ENCODE measurements at places on chromosomes 6 and 20.

DNA sequence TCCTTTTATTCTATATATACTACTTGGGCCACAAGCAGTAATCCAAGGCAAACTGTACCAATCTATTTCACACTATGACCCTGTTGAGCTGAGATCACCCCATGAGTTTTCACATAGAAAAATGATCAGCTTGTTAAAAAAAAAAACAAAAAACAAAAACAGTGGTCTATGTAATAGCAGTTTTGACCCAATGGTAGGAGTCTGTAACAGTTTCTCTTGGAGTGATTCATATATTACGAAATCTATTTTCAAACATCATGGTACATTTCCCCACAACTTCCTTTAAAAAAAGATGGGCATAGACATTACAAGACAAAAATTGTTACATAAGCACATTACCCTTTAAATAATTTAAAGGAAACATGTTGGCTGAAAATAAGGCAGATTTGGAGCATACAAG is 78.1 kb downstream of the PRSS35 start:
- no peak for DNase-seq

GRCh38 chr6:1703923-1704322 is 94.2 kb downstream of the FOXC1 start:
- DNase-seq = no peak

DNA sequence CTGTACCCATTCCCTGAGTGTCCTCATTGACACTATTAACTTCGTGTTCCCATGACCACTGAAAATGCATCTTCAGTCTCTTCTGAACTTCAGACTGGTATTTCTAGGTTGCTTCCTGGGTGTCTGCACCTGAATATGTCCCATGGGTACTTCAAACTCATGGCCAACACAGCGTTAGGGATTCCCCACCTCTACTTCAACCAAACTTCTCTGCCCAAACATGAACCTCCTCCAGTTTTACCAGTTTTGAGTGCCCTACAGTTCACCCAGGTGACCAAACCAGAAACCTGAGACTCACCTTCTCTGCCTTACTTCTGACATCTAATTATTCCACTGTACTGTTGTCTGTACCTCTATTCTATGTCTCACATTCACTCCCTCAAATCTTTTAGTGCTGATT is 99.5 kb upstream of the SUPT3H start:
- no peak for DNase-seq

DNA sequence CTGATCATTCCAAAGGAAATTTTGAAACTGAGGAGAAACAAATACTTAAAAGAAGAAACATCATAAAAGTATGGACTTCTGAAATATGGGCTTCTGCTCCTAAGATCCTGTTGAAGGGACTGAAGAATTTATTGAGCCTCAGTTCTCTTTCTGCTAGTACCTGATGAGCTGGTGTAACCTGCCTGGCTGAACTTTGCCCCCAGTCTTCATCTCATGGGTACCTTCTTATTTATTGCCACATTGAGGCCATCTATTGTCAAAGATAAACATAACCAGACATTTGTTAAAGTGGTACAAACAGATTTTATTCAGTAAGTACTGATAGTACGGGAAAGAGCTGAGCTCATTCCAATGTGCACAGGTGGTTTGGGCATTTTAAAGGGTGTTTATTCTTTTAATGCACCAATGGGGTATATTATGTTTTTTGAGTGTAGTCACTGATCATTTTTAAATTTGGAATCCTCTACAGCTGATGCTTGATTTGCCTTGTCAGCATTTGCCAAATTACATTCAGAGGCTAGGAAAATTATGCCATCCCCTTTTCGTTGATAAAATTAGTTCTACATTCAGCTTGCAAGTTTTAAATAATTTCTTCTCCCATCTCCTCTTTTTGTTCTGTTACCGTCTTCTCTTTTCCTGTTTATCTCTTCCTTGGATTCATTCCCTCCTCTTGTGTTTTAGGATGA is 118.2 kb downstream of the PRIM2 start:
- DNase-seq = peak; percentile 41

DNA sequence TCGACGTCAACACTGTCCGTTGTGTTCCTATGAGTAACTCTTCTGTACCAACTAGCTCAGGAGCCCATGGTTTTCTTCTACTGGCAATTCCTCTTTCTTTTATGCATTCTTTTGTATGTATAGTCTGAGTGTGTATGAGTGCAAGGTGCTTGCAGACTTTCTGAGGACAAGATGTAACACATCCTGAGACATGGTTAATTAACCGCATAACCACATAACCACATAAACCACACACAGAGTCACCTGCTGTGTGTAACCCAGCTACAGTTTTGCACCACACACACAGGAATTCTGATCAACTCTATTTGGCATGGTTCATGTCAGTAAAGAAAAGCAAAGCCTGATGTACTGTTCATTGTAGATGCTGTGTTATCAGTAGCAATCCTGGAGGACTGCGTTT is 98.6 kb downstream of the DACT2 start:
- no peak for DNase-seq

GRCh38 chr20:34022151-34022838 is 28.6 kb downstream of the RALY start:
- peak; percentile 82 for DNase-seq

DNA sequence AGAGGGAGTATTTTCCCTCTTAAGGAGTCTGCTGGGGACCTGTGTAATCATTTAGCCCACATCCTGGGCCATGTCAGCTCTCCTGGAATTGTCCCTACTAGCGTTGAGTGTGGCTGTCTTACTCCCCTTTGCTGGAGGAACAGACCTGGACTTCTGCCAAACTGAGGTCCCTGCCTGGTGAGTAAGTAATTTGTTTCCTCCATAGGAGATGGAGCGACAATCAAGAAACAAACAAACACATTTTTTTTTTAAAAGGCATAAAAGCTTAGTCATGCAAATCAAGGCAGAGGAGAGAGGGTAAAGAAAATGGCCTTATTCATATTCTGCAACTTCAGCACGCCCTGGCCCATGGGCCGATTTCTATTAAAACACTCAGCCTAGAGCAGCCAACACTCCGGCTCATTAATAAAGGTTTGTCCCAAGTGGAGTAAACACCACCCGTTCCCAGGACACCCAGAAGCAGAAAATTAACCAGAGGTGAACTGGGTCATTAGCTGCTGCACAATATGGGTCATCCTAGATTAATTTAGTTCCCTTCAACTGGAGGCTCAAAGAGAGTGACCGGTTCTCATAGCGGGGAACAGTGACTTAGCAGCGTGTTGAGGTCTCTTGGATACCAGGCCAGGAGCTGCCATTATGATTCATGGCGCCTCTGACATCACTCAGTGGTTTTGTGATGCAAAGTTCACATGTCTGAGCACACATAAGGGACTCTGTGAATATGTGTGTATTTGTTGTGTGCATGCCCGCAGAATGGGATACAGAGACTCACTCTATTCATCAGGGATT is 165.0 kb upstream of the SULF2 start:
- DNase-seq = no peak
